ENCODE measurements at places on chromosomes 4 and X. TPM values are rescaled to one million over a fixed set of nuclear protein-coding genes. Genes with fewer than 3 reads are reported as not detected.

- no peak for DNase-seq
These were observed 1.6 kb downstream of the ENAM start for GRCh38 chr4:70630162-70630561.

GRCh38 chrX:18129690-18130089, 91.0 kb downstream of the BEND2 start:
- no peak for DNase-seq

DNA sequence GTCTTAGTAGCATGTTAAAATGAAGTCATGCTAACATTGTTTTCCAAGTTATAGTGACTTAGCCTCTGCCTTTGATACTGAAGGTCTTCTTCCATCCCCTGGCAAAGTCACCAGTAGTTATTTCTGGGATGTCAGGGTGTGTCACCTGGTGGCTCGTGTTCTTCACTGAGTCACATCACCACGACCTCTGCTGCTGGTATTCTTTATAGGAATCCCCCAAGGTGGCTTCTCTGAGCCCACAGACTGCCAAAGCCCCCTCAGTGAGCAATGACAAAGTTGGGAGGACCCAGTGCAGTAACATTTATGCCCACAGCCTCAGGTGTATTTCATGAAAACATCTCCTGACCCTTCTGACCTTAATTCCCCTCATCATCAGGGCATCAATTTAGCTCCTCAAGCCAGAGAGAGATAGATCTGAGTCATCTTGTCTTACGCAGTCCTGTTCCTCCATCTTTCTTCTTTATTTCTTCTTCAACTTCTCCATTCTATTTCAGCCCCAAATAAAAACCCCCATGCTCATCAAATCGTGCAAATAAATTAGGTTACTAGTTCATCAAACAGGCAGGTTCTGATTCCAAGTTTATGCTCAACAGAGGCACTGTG, 29.3 kb upstream of the GPRIN3 start:
- DNase-seq, result no peak

DNA sequence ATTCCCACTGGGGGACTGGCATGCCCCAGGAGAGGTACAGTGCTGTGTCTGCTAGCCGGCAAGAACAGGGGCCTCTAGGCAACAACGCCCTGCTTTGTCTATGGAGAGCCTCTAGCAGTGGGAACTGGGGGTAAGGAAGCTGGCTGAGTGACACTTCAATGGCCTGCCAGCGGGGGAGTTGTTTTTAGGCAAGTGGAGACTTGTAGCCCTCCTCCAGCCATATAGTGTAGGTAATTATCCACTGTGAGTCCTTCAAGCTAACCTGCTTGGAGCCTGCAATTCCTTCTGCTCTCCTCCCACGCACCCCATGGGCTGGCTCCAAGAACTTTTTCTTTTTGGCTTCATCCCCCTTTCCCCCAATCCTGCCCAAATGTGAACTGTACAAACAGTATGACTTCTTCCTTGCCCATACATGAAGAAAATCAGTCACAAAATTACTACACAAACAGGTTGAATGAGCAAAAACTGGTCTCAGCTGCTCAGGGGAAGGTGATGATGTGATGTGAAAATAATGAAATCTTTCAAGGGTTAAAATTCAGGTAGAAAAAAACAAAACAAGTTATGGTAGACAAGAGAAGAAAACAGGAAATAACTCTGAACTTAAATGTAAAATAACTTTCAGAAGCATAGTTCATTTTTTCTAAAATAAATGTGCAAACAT, 33.1 kb downstream of the LEF1 start:
- DNase-seq, result peak; percentile 63

- peak; percentile 33 for DNase-seq
These were observed 95.8 kb downstream of the DHX15 start for GRCh38 chr4:24488399-24489164.

- DNase-seq, result no peak
These were observed 25.3 kb upstream of the GBA3 start for GRCh38 chr4:22667332-22667940.

DNA sequence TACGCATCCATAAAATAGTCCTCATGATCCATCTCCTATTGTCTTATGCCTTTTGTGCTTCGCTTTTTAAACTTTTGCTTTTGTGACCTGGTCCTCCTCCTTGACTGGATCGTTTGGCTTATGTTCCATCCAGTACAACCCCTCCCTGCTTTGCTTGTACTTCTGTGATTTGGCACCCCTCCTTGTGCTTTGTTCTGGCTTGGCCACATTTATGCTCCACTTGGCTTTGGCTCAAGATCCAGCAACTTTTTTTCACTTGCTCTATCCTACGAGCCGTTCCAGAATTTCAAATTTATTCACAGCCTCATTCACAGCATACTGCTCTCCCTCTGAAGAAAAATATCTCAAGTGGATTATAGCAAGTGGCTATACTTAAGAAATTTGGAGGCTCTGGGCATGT, 28.0 kb upstream of the GLRA2 start:
- no peak for DNase-seq

- no peak for DNase-seq
These were observed 6.7 kb downstream of the MSANTD1 start for GRCh38 chr4:3255611-3256186.

- DNase-seq, result no peak
These were observed 257.1 kb downstream of the BANK1 start for GRCh38 chr4:102047616-102048015.

DNA sequence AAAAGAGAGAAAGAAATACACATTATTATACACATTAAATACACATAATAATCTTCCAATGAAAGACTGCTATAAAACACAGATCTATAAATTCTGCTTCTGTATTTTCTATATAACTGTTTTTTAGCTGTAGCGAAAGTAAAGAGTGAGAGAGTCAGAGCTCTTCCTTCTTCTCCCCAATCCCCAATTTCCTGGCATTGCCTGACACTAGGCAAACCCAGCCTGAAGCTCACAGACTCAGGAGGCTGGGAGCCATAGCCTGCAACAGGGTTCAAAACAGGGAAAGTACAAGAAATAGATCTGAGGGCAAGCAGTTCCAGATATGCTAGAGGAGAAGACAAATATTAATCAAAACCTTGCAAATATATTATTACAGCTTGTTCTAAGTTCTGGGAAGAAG, 201.6 kb downstream of the HNRNPD start:
- no peak for DNase-seq

- no peak for DNase-seq
These were observed 151.3 kb upstream of the JADE1 start for GRCh38 chr4:128658214-128658631.

DNA sequence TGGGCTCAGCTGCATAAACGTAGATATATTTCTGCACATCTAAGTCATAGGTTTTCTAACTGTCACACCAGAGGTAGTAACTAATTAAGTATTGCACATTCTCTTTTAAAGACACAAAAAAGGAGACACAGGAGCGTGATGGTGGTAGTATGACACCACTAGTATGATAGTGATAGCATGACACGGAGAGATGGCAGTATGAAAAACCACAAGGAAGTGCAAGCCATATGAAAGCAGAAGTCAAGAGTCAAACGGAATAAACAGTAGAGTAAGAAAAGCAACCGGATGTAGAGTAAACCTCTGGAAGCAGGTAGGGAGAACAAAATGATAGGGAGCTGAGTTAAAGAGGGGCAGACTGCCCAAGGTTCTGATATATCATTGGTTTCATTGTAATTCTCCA, 382.2 kb upstream of the INTU start:
- DNase-seq, result no peak

DNA sequence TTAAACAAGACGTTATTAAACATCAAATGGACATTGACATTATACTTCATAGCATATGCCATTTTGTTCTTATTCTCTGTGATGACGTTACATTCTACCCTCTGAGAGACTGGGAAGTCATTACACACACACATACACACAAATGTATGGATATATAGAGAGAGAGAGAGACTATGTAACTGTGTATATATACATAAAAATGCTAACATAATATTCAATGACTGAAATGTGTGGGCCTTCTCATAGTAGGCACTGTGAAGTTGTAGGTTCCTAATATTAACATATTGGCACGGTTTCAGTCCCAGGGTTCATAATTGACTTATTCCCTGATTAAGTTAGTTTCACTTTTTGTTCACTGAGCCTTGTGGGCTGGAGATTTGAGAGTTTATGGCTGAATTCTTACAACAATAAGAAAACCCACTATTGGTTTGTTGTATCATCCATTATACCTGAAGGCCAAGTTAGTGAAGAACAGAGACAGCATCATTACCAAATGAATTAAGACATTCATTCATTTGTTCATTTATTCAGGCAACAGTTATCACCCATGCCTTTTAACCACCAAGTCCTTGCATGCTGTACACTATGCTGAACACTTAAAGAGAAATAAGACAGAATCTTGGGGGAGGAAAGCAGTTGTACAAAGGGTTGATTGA, 68.5 kb downstream of the GAB1 start:
- DNase-seq, result no peak

GRCh38 chr4:39987485-39987884, 9.8 kb upstream of the PDS5A start:
- DNase-seq, result no peak

GRCh38 chr4:26003056-26003455, 89.0 kb downstream of the SMIM20 start:
- no peak for DNase-seq

GRCh38 chrX:87571964-87572363, 54.4 kb downstream of the KLHL4 start:
- DNase-seq, result no peak

SPON2 gene
- total RNA-seq, result 1.2 TPM

IL9R gene
- 0.17 TPM for total RNA-seq

CT45A1 gene
- not detected for total RNA-seq

NRK gene
- total RNA-seq, result 1.5 TPM

IQCM gene
- total RNA-seq, result not detected

DUSP9 gene
- 0.16 TPM for total RNA-seq
